ENCODE measurements at places on chromosomes 4 and X. TPM values are rescaled to one million over a fixed set of nuclear protein-coding genes. Genes with fewer than 3 reads are reported as not detected.
A peak's percentile ranks its signal among the peaks of the same experiment; 100 is the strongest.

Gene DNAAF6
- not detected for total RNA-seq

Gene NXF3
- not detected for total RNA-seq

- DNase-seq: no peak
These were observed 50.0 kb downstream of the LUZP4 start for GRCh38 chrX:115339441-115340025.

DNA sequence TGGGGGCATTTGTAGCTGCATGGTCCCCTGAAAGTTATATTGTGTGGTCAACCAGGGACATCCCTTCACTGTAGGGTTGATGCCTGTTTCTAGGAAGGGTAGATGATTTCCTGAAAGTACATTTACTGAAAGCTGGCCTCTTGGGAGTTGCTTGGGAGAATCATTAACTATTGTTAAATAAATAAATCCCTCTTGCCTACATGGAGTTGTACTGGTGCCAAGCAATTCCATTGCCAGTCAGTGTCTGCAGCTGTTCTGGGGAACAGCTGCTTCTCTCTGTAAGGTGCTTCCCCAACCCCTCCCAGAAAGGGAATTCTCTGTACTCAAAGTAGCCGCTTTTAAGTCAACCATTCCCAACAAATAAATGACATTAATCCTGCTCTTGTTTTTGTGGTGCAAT lies 51.1 kb downstream of the C4orf51 start:
- no peak for DNase-seq

DNA sequence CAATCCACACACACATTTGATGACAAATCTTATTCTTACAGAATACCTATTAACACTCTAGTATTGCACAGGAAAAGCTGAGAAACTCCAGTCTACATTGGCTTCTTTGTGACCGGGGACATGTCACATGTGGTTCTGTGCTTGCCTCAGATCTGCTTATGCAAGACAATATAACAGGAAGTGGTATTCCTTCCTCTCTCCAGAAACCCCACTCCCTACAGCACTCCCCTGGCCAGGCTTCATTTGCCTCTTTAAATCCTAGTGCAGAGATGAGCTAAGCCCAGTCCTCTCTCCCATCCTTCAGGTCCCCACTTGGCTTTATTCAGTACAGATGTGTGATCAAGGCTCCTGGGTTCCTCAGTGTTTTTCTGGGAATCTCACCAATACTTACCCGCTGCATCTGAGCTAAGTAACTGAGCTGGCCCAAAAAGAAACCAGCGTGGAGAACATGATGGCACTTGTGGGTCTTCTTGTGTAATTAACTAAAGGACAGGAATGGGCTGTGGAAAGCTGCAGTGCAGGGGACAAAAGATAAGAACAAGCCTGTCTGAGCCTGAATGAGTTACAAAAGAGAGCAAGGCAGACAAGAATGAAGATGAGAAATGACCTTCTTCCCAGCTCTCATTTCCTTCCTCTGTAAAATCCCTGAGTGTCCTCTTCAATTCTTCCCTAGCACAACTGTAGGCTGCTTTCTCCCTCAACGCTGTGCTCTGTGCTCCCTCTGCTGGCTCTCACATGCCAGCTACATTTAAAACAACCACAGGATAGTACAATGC lies 105.6 kb downstream of the HNRNPD start:
- DNase-seq: no peak

DNA sequence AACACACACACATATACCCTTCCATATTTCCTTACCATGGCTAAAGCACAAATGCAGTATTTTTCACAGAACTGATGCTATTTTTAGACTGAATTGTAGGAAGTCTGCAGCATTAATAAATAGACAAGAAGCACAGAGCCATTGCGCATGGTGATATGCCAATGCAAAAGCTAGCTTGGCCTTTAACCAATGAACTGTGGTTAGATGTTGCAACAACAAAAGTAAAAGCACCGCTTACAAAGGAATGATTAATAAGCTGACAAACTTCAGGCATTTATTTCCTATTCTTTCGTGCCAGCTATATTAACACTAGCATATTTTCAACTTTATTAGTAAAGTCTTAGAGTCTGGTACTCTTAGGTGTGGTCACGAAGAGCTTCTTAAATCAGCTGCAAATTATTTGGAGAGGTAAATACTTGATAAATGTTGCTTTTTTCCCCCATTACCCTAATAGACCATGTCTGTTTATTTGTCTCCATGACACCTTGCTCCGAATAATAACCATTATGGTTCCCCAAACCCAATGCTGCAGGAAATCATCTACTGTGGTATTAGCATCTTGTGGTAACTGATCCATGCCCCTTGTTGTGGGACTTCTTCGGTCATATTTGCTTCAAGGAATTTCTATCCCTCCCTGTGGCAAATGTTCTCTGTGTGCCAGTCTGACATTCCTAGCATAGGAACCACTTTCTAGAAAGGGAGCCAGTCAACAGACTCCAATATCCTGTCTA lies 306.1 kb upstream of the TAPT1 start:
- DNase-seq: peak; percentile 85

DNA sequence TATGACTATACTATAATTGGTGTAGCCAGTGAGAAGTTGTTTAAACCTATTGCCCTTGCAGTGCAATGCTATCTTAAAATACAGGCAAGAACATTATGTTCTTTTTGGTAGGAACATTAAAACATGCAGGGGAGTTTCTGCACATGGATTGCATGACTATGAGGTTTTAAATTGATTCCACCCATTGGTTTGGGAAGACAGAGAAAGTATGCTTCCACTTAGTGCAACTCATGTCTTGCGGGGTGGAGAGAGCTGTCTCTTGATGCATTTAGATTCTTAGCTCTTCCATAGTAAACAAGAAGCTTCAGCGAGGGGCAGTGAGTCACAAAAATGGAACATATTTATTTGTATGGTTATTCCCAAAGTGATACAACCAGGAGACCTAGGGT lies 39.5 kb upstream of the RASL11B start:
- DNase-seq: no peak
